Urothelium cell line (cell line): ENCODE measurements at places on chromosomes 12 and 14.
A peak's percentile ranks its signal among the peaks of the same experiment; 100 is the strongest.

- DNase-seq: no peak
These were observed 36.4 kb upstream of the EML1 start for GRCh38 chr14:99756796-99757195.

GRCh38 chr14:75806352-75806832 is 145.3 kb downstream of the TTLL5 start:
- DNase-seq: no peak

DNA sequence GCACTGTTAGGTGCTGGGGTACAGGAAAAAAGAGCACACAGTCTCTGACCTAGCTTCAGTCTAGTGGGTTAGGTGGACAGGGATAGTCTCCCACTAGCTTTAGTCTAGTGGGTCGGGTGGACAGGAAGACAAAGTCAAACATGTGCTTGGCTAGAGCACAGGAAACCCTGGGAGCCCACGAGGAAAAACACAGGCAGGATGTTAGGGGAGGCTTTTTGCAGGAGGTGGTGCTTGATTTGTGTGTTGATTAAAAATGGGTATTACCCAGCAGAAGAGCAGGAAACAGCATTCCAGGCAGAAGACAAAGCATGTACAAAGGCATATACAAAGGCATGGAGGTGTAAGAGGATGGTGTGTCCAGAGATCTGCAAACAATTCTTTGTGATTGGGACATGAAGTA is 23.3 kb downstream of the SLC38A2 start:
- no peak for DNase-seq

DNA sequence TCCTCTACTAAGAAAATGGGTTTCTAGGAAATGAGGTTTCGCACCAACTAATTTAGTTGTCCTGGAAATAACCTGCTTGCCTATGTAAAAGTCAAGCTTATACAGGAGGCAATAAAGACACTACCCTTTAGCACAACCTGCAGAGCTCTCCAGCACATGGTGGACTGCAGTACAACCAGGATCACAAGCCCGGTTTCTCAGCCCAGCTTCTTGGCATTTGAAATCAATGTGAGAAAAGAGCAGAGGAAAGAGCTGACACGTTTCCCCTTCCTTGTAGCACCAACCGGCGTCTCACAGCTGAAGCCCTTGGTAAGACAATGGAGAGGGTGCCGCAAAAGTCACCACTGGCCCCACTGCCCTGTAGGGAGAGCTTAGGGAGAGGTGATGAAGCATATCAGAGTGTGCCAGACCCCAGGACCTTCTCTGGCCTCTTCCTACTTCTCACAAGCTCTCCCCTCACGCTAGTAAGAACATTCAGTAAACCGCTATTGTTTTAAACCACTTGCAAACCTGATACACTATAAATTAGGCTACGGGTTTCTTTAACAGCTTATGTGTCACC is 8.6 kb downstream of the SPTLC2 start:
- no peak for DNase-seq

GRCh38 chr12:27511031-27511722 is 12.8 kb upstream of the PPFIBP1 start:
- DNase-seq: no peak

- no peak for DNase-seq
These were observed 68.9 kb downstream of the DAD1 start for GRCh38 chr14:22519877-22520685.

DNA sequence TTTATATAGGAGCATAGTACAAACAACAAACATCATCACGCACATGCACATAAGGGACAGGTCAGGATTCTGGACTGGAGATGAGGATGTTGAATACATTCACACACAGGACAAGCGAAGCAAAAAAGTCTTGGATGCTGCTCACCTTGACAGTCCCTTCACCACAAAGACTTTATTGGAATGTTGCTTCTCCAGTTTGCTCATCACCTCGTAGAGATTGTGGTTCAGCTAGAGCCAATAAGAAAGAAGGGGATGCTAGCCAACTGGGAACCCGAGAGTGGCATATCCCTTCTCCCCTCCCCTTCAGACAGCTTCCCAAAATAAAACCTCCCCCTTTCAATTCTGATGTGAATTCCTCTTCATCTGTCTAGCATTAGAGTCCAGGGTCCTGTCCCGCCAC is 25.4 kb upstream of the SMAGP start:
- no peak for DNase-seq

DNA sequence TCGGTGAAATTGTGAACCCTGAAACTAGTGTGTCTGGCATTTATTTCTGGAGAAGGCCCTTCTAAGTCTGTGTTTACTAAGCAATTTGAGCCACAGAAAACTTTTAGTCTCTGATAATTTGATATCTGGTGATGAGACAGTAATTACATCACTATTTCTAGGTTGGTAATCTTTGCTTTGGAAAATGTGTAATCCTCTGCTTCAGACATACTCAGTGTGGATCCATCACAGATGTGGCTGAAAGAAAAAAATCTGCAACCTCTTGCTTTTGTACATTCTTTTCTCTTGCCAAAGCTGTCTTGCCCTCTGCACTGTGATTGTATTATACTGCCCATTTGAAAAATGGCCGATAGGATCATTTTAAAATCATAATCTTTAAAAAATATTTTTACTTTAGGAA is 78.1 kb downstream of the PELI2 start:
- DNase-seq: no peak

DNA sequence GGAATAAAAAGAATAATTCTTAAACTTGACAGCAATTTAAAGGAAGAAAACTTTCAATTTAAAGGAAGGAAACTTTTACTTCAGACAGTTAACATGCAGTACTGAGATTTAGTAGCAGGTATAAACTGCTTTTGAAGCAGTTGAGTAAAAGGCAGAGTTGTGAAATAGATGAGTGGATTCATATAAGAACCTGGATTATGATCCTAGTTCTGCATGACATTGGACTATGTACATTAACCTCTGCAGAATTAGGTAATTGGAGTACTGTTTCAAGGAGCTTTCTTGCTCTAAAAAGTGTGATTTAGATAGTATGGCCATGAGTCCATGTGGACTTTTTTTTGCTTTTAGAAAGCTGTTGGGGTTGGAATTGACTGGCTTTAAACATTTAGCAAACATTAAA is 29.7 kb downstream of the ATP2A2 start:
- DNase-seq: no peak

DNA sequence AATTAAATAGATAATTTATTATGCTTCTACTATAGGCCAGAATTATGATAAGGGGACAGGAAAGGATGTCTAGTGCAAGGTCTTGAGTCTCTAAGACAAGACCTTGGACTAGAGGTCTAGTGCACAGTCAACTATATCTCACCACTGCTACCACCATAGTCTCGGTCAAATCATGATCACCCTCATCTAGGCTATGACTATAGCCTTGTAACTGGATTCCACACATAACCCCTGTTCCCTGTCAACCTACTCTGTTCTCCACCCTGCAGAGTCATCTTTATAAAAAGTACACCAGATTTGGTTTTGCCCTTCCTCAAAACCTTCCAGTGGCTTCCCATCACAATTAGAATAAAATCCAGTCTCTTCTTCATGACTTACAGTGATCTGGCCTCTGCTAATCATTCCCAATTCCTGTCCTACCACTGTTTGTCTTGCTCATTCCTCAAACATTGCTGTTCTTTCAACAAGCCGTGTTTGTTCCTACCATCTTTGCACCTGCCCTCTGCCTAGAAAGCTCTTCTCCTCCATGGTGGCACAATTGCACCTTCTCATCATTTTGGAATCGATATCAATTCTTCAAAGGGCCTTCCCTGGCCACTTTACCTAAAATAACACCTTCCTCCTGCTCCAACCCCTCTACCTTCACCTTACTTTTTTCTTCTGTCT is 169.4 kb downstream of the FOXN3 start:
- no peak for DNase-seq

DNA sequence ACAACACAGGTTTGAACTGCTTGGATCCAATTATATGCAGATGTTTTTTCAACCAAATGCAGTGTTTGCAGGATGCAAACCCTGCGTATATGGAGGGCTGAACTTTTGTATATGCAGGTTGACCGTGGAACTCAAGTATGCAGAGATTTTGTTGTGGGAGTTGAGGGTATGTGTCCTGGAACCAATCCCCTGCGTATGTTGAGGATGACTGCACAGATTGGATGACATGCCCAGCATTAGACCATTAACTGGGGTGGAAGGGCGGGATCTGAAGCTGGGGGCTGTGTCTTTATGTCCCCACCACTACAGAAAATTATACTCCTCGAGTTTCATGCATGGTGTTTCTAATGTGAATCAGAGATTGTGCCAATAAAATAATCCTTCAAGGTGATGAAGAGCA is 162.2 kb upstream of the RMST start:
- no peak for DNase-seq

DNA sequence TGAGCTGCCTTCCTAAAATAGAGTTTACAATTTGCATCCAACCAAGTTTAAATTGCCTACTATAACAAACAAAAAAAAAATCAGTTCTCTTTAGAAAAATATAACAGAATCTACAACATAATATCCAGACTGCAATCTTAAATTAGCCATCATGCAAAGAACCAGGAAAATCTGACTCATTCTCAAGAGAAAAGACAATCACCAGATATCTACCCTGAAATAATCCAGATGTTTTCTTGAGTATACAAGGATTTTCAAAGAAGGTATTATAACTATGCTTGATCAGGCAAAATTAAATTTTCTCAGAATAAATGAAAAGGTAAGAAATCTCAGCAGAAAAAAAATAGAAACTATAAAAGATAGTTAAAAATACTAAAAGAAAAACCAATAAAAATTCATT is 115.6 kb downstream of the CCER1 start:
- DNase-seq: no peak

DNA sequence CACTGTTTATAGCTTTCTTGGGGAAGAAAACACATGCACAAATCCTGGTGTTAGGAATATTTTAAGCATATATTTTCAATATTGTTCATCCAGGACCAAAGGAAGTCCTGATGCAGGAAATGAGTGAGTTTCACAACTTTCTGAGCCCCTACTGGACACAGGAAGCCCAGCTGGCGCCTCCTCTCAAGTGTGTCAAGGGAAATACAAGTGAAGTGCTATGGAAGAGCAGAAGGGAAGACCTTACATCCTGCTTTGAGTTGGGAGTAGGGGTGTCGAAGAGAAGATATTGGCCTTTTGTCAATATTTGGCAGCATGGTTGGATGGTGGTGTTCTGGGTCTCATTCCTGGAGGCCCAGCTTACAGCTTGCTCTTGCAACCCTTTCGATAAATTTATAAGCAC is 66.1 kb upstream of the ZDHHC17 start:
- DNase-seq: no peak

DNA sequence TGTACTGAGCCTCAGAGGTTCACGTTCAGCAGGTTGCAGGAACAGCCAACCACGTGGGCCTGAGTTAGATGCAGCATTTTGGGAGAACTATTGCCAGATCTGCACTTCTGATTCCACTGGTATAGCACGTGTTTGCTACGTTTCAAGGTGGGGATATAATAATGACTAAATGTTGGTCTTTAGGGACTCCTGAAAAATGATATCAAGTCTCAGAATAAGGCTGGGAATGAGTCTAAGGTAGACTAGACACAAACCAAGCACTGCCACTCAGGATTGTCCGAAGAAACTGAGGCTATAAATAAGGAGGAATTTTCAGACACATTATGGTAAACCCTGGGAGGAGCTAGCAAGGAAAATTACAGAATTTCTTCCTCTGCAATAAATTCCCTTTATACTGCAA is 98.1 kb downstream of the ESR2 start:
- no peak for DNase-seq

DNA sequence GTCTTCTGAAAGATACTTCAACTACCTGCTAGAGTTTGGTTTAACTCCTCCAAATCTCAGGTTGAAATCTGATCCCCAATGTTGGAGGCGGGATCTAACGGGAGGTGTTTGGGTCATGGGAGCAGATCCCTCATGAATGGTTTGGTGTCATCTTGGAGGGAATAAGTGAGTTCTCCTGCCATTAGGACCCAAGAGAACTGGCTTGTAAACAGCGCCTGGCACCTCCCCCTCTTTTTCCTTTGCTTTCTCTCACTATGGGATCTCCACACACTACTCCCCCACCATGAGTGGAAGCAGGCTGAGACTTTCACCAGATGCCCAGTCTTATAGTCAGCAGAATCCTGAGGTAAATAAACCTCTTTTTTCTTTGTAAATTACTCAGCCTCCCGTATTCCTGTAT is 2.5 kb downstream of the CNIH1 start:
- DNase-seq: no peak

GRCh38 chr12:71694099-71694820 is 8.4 kb downstream of the TMEM19 start:
- no peak for DNase-seq

GRCh38 chr14:59585891-59586554 is 9.4 kb upstream of the CCDC175 start:
- peak; percentile 47 for DNase-seq

DNA sequence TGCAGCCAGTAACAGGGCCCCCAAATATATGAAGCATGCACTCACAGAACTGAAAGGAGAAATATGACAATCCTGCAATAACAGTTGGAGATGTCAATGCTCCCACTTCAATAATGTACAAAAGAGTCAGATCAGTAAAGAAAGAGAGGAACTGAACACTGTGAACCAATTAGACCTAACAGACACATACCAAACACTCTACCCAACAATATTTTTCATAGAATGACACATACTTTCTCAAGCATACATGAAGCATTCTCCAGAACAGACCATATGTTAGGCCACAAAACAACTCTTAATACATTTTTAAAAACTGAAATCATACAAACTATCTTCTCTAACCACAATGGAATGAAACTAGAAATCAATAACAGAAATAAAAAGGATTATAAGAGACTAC is 80.2 kb downstream of the ELK3 start:
- DNase-seq: no peak

- DNase-seq: no peak
These were observed 6.6 kb downstream of the TCL1A start for GRCh38 chr14:95707327-95707726.

DNA sequence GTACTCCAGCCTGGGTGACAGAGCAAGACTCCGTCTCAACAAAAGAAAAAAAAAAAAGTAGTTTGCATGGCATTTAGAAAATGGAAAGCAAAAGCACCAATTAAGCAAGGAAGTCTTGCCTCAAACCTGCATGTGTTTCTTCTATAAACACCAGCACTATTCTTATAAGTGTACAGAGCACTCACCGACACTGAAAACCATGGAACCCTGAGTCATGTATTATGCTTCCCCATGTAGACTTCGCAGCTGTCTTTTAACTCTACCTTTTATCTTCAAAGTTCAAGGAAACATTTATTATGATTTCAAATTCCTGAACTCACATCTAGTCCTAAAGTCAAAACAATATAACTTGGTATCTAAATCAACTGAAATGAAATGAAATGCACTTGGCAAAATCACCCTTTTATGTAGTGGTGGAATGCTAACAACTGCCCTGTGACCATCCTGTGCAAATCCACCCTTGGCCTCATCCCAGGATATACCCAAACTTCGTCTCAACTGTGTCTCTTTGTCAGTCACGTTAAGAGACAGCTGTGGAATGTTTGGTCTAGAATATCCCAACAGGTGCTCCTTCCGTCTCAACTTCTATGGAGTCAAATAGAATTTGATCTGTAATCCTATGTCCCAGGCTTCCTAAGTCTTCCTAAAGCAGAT is 4.8 kb downstream of the BCAT1 start:
- no peak for DNase-seq
